Astrocyte (in vitro differentiated cells and primary cell): ENCODE measurements at places on chromosomes 7 and 10. TPM values are rescaled to one million over a fixed set of nuclear protein-coding genes. Genes with fewer than 3 reads are reported as not detected.

DNA sequence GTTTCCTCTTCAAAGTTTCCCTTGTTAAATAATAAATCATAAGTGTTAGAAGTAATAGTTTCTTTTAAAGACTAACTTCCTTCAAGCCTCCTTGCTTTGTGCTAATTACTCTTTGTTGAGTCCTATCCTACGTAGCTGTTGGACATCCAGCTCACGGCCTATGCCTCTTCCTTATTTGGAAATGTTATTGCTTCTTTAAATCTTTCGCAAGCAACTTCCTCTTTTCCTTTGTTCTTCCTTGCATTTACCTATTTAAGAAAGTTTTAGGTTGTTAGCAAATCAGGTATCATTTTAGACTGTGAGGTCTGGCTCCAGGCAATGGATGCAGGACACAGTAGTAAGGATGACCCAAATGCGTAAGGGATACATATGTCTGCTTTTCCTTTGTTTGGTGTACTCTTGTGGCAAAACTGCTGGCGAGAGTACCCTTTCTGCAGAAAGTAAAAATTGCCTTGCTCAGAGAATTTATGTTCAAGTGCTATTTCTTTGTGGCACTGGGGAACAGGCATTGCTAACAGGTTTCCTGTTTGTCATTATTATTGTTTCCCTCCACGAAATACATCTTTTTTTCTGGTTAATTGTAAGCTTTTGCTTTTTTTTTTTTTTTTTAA is 110.5 kb downstream of the DYNC2I1 start:
- H3K4me3 ChIP-seq, result no peak overlapping the region
- H3K4me1 ChIP-seq, result no peaks in the 10 kb centered on the region
- no peak overlapping the region for H3K27ac ChIP-seq
- no peaks in the 10 kb centered on the region for H3K36me3 ChIP-seq

- no peaks in the 10 kb centered on the region for H3K27me3 ChIP-seq
- H3K27ac ChIP-seq, result no peak overlapping the region
- peaks cover 8% of the 10 kb centered on the region for H3K4me1 ChIP-seq
These were observed 158.5 kb downstream of the JCAD start for GRCh38 chr10:29900865-29901264.

- no peaks in the 10 kb centered on the region for H3K27me3 ChIP-seq
- peak; percentile 13 for DNase-seq
- no peak overlapping the region for H3K4me3 ChIP-seq
- H3K36me3 ChIP-seq, result no peaks in the 10 kb centered on the region
These were observed 386.0 kb downstream of the HGF start for GRCh38 chr7:81383846-81384245.

DNA sequence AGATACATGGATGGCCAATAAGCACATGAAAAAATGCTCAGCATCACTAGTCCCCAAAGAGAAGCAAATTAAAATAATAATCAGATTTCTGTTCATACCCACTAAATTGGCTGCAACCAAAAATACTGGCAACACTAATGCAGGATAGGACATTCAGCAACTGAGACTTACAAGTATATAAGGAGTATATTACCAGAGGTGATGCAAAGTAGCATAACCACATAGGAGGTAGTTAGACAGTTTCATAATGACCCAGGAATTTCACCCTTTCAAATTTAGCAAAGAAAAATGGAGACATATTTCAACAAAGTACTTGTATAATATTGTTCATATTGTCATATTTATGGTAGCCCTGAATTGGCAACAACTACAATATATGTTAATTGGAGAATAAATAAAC is 727.8 kb downstream of the GRID1 start:
- peaks cover 23% of the 10 kb centered on the region for H3K4me1 ChIP-seq
- no peak overlapping the region for H3K27ac ChIP-seq
- no peaks in the 10 kb centered on the region for H3K27me3 ChIP-seq
- no peak for DNase-seq

- H3K36me3 ChIP-seq, result no peaks in the 10 kb centered on the region
- no peaks in the 10 kb centered on the region for H3K27me3 ChIP-seq
- no peak overlapping the region for H3K27ac ChIP-seq
These were observed 494.1 kb downstream of the SDK1 start for GRCh38 chr7:3795141-3795540.

- DNase-seq, result no peak
- H3K4me3 ChIP-seq, result no peak overlapping the region
- H3K36me3 ChIP-seq, result no peaks in the 10 kb centered on the region
- no peak overlapping the region for H3K27ac ChIP-seq
- no peaks in the 10 kb centered on the region for H3K27me3 ChIP-seq
These were observed 158.0 kb downstream of the CREB5 start for GRCh38 chr7:28570113-28570969.

- no peaks in the 10 kb centered on the region for H3K27me3 ChIP-seq
- no peaks in the 10 kb centered on the region for H3K4me1 ChIP-seq
- no peak overlapping the region for H3K27ac ChIP-seq
- no peak overlapping the region for H3K4me3 ChIP-seq
- DNase-seq, result no peak
These were observed 112.2 kb downstream of the CLEC2L start for GRCh38 chr7:139635526-139636302.

DNA sequence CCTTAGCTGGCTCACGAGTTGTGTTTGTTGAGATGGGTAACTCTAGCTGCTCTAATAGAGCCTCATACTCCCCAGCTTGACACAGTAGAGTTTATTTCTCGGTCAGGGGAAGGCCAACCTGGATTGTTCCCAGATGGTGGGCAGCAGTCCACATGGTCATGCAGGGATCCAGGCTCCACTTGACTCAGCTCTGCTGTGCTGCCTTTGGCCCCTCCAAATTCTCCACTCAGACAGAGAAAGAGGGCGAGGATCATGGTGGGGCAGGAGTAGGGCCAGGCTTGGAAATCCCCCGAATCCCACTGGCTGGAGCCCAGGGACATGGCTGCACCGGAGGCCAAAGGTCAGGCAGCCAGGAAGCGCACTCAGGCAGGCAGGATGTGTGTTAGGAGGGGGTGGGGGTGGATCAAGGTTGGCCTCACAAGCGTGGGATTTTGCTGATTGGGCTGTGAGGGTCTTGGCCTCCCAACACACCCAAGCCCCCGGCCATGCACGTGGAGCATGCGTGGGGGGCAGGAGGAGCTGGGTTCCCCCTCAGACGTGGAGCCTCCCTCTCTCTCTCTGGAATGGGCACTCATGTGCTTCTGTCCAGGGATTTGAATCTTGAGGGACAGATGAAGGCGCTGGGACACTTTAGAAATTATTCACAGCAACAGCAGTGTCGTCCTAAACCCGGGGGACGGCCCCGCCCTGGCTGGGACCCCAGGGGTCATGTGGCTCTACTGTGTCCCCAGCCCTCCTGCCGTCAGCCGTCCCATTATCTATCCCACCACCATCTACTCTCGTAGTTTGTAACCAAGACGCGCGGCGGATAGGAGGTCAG is 44.8 kb downstream of the PDGFA start:
- peaks cover 16% of the 10 kb centered on the region for H3K4me1 ChIP-seq
- no peaks in the 10 kb centered on the region for H3K36me3 ChIP-seq
- H3K4me3 ChIP-seq, result no peak overlapping the region
- H3K27me3 ChIP-seq, result peaks cover 3% of the 10 kb centered on the region
- DNase-seq, result no peak
- no peak overlapping the region for H3K27ac ChIP-seq

DNA sequence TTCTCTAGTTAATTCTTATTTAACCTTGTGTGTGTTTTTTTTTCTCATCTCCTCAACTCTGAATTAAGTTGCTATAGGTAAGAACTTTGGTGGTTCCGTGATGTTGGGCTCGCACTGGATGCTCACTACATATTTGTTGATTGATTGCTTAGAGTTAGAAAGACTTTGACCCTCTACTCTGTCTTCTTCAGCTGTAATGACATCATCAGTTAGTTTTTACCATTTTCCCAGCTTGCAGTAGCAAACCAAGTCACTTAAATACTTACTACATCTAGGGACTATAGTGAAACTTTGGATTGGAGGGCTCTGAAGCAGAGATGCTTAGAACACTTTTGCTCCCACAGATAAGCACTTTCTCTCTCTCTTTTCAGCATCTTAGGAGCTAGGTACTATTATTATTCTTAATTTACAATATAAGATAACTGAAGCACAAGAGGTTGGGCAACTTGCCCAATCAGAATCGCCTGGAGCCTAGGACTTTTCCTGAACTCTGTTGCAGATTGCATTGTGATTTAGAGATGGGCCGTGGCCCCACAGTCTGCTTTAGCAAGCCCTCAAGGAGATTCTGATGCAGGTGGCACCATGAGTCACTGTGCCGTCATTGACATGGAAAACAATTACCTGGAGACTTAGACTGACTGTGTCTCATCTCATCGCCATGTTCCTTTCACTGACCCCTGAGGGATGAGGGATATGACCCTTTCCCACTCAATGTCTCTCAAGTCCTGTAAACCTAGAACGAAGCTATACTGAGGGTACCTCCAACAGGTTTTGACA is 471.9 kb upstream of the PODXL start:
- H3K36me3 ChIP-seq, result no peaks in the 10 kb centered on the region
- no peak for DNase-seq
- no peak overlapping the region for H3K4me3 ChIP-seq
- no peak overlapping the region for H3K27ac ChIP-seq
- H3K27me3 ChIP-seq, result peaks cover 3% of the 10 kb centered on the region

DNA sequence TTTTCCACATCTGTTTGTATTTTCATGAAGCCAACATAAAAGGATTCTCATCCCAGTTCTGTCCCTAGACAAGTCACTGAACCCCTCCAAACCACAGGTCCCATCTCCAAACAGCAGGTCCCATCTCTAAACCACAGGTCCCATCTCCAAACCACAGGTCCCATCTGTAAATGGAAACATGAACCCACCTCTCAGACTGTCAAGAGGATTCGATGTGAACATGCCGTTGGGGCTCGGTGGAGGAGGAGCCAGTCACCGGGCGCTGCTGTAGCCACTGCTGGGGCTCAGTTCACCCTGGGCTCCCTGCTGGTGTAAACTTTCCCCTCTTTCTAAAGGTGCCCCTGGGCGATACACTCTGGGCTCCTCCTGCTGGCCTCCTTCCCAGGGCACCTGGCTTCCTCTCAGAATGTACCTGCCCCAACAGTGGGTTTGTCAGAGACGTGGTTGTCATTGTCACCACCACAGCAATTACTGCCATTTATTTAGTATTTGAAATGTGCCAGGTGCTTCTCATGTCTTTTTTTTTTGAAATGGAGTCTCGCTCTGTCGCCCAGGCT is 13.0 kb downstream of the LHPP start:
- no peak overlapping the region for H3K27ac ChIP-seq
- H3K4me1 ChIP-seq, result no peaks in the 10 kb centered on the region
- H3K4me3 ChIP-seq, result no peak overlapping the region
- no peak for DNase-seq
- no peaks in the 10 kb centered on the region for H3K27me3 ChIP-seq
- H3K36me3 ChIP-seq, result no peaks in the 10 kb centered on the region

DNA sequence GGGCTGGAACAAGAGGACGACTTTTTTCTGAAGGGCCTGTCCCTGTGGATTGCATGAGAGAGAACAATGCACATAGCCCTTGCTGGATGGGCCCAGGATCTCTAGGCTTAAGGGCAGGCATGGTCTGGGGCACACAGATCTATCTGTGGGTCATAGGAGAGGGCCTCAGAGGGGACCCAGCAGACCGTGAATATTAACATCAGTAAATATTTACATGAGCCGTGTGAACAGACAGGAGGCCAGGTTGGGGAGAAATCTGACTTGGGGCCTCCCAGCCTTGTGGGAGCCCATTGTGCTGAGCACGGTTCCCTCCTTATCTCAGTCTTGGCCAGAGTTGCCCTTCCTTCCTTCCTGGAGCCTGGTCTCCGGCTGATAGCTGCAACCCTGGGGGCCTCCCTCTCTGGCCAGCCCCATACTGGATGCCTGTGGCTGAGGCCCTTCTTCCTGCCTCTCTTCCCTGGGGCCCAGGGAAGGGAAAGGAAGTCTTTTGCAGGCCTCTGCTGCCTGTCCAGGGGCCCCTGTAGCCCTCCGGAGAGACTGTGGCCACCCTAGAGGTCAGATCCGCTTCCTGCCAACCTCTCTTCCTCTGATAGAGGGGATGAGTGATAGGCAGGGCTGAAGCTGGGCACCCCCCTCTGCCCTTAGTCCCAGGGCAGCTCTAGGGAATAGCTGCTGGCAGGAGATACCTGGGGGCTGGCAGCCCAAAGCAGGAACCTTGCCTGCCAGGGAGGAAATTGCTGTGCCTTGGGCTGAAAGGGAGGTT is 44.5 kb upstream of the TRIM8 start:
- no peak overlapping the region for H3K4me3 ChIP-seq
- no peaks in the 10 kb centered on the region for H3K36me3 ChIP-seq
- H3K27ac ChIP-seq, result no peak overlapping the region
- DNase-seq, result no peak
- no peaks in the 10 kb centered on the region for H3K27me3 ChIP-seq

GRCh38 chr10:1229116-1229515 is 172.9 kb downstream of the WDR37 start:
- no peaks in the 10 kb centered on the region for H3K4me1 ChIP-seq
- H3K27ac ChIP-seq, result no peak overlapping the region
- no peaks in the 10 kb centered on the region for H3K27me3 ChIP-seq
- no peak for DNase-seq
- H3K4me3 ChIP-seq, result no peak overlapping the region
- H3K36me3 ChIP-seq, result no peaks in the 10 kb centered on the region

- no peak for DNase-seq
- H3K27me3 ChIP-seq, result no peaks in the 10 kb centered on the region
- peak overlapping the region; percentile 89 for H3K4me3 ChIP-seq
These were observed 417 bp downstream of the RFC2 start for GRCh38 chr7:74253835-74254128.

DNA sequence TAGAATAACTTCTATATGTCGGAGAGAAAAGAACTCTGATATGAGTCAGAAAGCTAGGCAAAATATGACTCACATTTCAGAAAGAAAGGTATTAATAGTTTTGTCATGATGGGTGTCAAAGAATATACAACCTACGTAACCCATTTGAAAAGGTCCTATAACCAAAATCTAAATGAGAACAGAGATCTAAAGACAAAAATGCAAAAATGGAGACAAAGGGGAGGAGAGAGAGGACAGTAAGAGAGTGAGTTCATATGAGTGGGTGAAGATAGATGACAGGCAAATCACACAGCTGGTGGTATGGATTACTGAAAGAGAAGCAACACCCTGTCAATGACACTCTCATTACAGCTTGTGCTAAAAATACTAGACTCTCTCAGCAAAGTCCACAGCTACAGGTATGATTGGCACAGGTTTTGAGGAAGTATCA is 25.6 kb downstream of the ANKMY2 start:
- peak; percentile 41 for DNase-seq
- no peak overlapping the region for H3K27ac ChIP-seq
- no peak overlapping the region for H3K4me3 ChIP-seq
- H3K4me1 ChIP-seq, result no peaks in the 10 kb centered on the region
- H3K27me3 ChIP-seq, result no peaks in the 10 kb centered on the region

Gene SFTPA2
- total RNA-seq, result not detected in 2 replicates

Gene TMEM139
- total RNA-seq, result 0.20 TPM in 1 of 2 replicates, not detected in the other

Gene HABP2
- not detected in 2 replicates for total RNA-seq

Gene SUGCT
- total RNA-seq, result 15.5 and 17.9 TPM in 2 replicates
